ENCODE measurements at places on chromosomes 11 and 22. TPM values are rescaled to one million over a fixed set of nuclear protein-coding genes. Genes with fewer than 3 reads are reported as not detected.

The KRTAP5-8 gene
- total RNA-seq, result not detected

The TRABD gene
- 58.6 TPM for total RNA-seq

The RIMBP3B gene
- total RNA-seq, result 0.04 TPM

The CADM1 gene
- 18.0 TPM for total RNA-seq

The IFITM5 gene
- total RNA-seq, result not detected

The SLC25A18 gene
- 1.9 TPM for total RNA-seq
